Sigmoid colon (tissue), 7 donors: ENCODE measurements at places on chromosomes 5 and 9.

DNA sequence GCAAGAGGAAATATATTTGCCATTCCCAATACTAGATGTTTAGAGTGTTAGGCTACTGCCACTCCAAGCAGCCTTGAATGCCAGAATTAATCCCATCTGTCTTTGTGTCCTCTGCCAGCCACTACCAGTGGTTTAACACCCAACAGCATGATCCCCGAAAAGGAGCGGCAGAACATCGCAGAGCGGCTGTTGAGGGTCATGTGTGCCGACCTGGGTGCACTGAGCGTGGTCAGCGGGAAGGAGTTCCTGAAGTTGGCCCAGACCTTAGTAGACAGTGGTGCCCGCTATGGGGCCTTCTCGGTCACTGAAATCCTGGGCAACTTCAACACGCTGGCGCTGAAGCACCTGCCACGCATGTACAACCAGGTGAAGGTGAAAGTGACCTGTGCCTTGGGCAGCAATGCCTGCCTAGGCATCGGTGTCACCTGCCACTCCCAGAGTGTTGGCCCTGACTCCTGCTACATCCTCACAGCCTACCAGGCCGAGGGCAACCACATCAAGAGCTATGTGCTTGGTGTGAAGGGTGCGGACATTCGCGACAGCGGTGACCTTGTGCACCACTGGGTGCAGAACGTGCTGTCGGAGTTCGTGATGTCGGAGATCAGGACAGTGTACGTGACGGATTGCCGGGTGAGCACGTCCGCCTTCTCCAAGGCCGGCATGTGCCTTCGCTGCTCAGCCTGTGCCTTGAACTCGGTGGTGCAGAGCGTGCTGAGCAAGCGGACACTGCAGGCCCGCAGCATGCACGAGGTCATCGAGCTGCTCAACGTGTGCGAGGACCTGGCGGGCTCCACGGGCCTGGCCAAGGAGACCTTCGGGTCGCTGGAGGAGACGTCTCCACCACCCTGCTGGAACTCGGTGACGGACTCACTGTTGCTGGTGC is 29.3 kb downstream of the AMBP start:
- peak; percentile 45 for DNase-seq

- DNase-seq = no peak
Observed at GRCh38 chr5:82684165-82684564, 393.0 kb downstream of the TMEM167A start.

DNA sequence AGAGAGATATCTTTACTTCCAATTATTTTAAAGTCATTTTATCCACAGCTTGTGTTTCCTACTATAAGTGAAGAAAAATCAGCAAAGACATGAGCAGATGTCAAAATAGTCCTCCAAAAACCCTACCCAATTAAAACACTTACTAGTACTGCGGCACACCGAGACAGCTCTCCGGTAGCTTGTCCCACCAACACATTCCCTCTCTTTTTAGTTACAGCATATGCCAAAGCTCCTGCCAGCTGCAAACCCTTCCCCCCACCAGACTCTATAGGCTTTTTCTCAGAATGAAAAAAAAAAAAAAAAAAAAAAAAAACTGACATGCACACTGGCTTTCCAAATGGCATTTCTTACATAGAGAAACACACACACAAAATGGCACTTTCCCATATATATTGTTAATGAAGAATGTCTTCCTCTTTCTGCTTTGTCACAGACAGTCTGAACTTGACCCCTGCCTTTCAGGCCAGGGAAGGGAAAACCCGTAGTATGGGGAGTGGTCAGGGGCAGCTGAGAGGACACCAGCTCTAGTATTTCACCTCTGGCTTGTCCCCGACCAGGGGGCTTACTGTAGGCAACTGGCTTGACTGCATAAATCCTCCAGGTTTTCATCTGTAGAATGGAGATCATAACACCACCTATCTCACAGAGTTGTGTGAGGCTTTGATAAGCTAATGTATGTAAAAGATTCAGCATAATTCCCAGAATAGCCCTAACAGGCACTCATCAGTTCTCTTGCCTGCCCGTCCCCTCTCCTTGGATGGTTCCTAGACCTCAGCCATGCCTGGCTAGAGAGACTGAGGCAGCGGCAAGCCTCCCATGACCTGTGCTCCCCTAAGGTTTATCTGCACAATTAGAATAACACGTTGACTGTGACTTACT is 233.6 kb downstream of the CRB2 start:
- no peak for DNase-seq

DNA sequence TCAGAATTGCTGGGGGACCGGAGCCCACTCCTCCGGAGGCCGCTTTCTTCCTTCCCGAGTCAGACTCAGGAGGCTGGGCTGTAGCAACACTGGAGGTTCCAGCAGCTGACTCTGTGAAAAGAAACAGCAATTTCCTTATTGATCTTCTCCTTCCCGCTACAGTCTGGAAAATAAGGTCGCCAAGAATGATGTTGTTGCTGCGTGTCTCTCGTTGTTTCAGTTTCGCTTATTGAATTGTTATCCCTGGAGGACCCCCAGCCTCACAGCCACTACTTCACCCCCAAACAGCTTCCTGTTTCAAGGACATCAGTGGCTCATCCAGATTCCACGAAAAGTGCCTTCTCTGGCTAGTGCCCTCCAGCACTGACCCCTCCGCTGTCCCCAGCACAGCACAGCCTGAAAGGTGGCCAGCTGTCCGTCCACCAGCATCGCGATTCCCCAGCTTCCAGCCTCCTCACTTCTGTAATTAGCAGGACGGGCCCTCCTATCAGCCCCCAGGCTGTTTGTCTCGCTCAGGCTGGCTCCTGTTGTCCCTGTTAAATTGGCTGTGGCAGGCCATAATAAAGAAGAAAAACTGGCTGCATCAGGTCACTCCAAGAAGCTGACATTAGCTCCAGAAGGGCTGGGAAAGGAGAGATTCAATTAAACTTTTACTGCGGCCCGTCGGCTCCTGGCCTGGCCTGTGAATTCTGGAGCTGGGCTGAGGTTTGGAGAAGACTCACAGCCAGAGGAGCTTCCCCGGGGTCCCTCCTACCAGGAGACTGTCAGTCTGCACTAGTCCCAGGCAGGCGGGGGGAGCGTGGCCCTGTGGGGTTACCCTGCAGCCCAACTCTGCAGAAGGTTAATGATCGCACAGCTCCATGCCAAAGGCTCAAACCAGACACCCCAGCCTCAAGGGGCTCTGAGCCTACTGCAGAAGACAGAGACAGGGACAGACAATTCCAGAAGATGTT is 40.5 kb downstream of the OLFM1 start:
- no peak for DNase-seq

GRCh38 chr9:88991066-88992034 is at the start of gene S1PR3:
Gene S1PR3, plus strand, starts transcription at chr9:88991468. Its CDS starts 9,733 bp downstream, at chr9:89001201.
- peak; percentile 83 for DNase-seq

DNA sequence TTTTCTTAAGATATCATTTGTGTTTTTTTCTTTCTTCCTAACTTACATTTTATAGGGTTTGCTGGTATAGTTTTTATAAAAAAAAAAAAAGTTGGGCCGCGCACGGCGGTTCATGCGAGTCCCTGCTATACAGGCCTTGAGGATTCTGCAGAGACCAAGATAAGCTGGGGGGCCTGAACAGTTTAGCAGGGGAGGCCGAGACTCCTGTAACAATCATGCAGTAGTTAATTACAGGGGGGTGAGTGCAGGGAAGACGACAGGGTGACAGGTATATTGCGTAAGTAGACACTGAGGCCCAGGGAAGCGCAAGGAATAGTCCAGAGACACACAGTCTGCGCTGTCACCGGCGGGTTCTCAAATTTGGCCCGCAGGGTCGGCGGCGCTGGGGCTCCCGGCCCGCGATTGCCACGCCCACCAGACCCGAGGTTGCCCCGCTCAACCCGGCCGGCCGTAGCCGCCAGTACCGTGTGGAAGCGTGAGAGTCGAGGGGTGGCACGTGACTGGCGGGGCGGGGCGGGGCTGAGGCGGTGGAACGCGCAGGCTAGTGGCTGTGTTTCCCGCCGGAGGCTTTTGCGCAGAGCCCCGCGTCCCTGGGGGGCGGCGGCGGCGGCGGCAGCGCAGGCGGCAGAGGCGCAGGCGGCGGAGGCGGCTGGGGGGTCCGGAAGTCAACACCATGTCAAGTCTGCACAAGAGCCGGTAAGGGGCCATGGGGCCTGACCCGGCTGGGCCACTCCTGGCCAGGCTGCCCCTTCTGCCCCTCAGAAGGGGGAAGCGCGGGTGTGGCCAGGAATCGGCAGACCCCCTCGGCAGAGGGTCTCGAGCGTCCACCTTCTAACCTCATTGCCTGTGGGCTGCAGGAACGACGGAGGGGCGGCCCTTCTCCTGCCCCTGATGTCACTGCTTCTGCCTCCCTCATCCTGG is at the start of gene TBC1D13:
TSS of gene TBC1D13 (plus strand) at position 573 of the 921 bp plus-strand sequence. CDS start at position 674, 101 bp downstream.
- peak; percentile 95 for DNase-seq

DNA sequence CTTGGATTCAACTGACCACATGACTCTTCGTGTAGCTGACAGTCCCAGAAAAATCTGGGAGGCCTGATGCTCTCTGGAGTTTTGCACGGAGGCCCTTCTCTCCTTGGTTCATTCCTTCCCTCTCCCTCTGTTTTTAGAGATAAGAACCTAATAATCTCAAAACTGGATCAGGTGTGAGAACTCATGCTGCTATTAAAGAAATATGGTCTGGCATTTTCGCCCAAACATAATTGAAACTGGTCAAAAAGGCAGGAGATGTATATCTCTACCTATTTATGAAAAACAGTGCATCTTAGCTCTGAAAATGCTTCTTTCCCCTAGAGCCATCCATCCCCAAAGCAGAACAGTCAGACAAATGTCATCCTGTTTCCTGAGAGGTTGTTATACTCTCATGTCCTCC is 397.5 kb downstream of the PRELID2 start:
- DNase-seq = no peak

GRCh38 chr5:123610665-123611405 is 98.9 kb downstream of the CSNK1G3 start:
- no peak for DNase-seq

DNA sequence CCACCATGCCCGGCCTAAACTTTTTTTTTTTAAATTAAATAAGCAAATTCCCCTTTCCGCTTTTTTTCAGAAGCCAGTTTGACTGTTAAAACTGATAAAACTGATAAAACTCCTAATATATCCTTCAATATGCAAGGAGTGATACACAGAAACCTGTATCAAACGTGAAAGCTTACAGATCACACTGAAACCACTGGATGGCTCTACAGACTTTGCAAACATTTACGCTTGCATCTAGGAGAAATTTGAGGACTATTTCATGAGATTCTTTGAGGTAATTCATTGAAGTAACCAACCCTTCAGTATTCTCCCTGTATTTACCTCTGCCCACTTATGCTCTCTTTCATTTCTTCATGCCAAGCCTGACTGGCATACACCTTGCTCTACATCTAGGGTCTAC is 40.6 kb upstream of the CHD1 start:
- no peak for DNase-seq

DNA sequence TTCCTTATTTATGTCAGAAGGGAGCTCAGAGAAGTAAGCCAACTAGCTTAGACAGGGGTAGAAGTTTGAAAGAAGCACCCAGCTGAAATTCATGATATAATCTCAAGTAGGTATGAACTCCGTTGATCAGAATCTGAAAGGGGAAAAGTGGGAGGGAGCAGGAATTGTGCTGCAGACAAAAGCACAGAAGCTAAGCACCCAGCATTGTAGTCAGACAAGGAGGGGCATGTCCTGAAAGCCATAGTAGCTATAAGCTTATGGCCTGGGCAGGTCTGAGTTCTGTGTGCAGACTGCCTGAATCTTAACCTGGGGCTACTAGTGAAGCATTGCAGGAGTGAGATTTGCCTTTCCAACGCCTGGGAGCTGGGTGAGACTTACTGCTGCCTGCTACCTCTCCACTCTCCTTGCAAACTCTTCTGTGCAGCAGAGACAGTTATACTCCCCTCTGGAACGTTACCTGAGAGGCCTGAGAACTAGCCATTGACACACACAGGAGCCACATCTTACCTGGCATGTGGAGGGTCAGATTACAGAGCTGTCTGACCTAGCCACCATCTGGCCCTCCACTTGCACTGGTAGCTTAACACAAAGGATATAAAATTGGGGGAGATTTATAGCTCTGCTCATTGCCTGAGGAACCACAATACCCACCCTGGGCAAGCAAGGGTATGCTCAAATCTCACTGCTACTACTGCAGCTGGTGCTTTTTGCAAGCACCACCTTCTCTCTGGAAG is 9.8 kb upstream of the CYLC2 start:
- no peak for DNase-seq

GRCh38 chr9:121999556-121999955 is 93.6 kb downstream of the TTLL11 start:
- DNase-seq = no peak

- DNase-seq = no peak
Observed at GRCh38 chr5:122844136-122844909, 1.1 kb upstream of the SNX24 start.

GRCh38 chr5:16406023-16406422 is 59.6 kb downstream of the ZNF622 start:
- DNase-seq = no peak

DNA sequence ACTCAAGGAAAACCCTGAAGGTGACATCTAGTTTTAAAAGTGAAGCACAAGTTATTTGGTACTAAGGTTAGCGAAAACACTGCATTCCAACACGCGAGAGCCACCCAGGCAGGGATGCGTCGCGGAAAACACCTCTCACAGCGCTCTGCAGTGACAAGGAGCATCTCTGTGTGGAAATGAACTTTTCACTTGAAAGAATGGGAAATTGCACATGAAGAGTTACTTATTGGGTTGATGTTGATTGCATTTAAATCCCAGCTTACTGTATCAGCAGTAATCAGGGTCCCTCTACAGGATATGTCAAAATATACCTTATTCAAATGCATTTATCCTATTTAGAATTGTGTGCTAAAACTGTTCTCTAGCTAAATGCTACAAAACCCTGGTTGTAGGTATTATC is 144.4 kb downstream of the BNC2 start:
- DNase-seq = no peak

DNA sequence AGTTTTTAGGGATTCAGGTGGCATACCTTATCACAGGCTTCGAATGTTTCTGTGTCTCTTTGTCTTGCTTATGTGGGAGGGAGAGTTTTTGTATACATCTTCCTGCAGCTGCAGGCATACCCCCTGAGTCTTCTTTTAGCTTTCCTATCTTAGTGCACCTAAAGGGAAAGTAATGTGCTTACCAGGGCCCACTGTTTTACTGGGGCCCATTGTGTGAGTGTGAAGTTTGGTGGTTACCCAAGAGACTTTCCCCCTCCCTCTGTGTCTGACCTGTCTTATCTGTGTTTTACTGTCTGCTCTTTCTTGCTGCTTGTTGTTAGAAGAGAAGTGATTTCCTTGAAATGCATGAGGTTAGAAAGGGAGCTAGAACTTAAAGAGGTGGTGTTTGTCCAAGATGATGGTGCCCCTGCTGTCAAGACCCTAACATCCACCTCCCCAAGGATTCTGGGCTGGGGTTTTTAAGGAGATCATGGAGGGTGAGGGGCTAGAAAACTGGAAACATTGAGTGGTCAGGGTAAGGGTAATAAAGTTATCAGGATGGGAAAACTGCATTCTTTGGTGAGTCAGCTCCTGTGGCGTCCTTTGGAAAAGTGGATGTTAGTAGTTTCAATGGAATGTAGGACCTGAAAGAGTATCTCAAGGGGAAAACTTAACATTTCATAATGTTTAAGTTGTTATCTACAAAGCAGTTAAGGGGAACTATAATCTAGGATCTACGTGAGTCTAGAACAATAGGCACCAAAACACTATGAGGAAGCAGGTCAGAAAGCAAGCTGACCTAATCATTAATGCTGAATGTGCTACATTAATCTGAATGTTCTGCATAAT is 583.5 kb upstream of the TUSC1 start:
- DNase-seq = no peak
